Osteoblast (primary cell): ENCODE measurements at places on chromosomes 4 and X. TPM values are rescaled to one million over a fixed set of nuclear protein-coding genes. Genes with fewer than 3 reads are reported as not detected.

PRSS12 gene
- total RNA-seq: 8.5 and 9.4 TPM in 2 replicates

GAB3 gene
- total RNA-seq: 3.2 and 6.9 TPM in 2 replicates

GLRA3 gene
- total RNA-seq: not detected in 2 replicates

NRK gene
- under 0.01 TPM in 1 of 2 replicates, not detected in the other for total RNA-seq

N4BP2 gene
- 18.6 and 19.2 TPM in 2 replicates for total RNA-seq

PGAM4 gene
- not detected in 2 replicates for total RNA-seq
